Activated T-cell treated with anti-CD3 and anti-CD28 coated beads for 48 hours (primary cell): ENCODE measurements at places on chromosomes 11 and 22.

GRCh38 chr11:27118371-27118770, 77.8 kb downstream of the BBOX1 start:
- DNase-seq = no peak

GRCh38 chr11:44005063-44005701, 42.6 kb upstream of the ACCSL start:
- no peak for DNase-seq

DNA sequence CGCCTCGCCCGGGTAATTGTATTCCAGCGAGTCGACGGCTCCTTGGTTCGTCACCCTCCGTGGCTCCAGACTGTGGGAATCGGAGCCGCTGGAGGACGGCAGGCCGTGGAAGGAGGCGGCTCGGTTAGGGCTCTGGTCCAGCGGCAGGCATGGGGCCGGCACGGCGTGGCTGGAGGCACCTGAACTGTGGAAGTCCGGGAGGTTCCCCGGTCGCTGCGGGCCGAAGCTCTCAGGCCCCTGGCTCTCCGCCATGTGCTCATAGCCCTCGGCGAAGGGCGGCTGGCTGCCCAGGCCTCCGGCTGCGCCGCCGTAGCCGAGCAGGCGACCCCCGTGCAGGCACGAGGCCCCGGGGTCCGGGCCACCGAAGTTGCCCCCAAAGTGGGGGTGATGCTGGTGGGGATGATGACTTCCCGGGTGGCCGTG, 1.7 kb downstream of the MN1 start:
- DNase-seq = no peak

- peak; percentile 62 for DNase-seq
Measured at GRCh38 chr22:45064313-45065278, 54.8 kb upstream of the PHF21B start.

- DNase-seq = no peak
Measured at GRCh38 chr22:24165673-24166072, 15.6 kb upstream of the SUSD2 start.
